ENCODE measurements at places on chromosomes 12 and 14.

DNA sequence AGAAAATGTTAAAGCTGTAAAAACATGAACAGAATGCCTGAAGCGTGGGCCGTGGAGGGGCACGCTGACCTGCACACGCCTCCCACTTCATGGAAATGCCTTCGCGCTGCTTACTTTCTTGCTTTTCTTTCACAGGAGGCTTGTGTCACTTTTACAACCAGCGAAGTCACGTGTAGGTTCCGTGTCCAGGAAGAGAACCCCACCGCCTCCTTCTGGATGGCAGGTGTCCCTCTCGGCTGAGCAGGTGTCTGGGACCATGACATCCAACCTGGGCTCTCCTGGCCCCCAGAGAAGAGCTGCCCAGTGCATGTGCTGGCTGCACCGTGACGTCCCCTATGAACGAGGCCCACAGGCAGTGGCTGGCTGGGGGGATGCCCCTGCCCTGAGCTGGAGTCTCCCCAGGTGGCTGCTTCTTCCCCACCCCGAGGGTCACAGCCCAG is 345.0 kb upstream of the SFSWAP start:
- DNase-seq: no peak

GRCh38 chr12:104280717-104281458 is 22.7 kb upstream of the EID3 start:
- no peak for DNase-seq

DNA sequence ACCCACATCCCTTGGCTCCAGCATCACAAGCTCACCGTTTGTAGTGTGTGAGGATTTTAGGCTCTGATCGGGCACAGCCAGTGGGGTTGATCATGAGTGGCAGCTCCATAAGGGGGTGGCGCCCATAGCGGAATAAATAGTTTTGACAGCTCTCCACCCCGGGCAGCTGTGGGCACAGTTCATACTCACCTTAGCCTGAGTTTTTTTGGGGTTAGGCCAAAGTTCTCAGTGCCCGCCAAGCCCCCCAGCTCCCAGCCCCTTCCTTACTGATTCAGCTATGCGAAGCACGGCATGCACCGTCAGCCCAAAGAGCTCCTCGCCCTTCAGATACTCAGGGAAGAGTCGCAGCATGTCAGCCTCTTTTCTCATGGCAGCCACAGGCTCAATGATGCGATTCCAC is 6.0 kb upstream of the PRKAG1 start:
- DNase-seq: no peak

DNA sequence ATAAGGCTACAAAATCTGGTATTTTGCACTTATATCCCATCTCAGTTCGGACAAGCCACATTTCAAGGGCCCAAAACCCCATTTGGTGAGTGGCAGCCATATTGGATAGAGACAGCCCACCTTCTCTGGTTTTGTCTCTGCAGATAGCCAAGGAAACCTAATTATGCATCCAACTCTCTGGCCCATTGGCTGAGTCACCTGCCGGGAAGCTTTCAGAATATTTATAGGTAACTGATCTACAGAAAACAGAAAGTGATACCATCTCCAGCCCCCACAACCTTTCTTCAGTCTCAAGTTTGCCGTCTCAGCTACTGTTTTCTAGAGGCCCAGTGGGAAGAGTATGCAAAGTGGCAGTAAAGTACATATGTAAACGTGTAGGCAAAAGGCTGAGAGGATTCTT is 33.7 kb upstream of the PPP1CC start:
- no peak for DNase-seq

GRCh38 chr12:93580682-93581081 is 8.2 kb downstream of the SOCS2 start:
- no peak for DNase-seq

DNA sequence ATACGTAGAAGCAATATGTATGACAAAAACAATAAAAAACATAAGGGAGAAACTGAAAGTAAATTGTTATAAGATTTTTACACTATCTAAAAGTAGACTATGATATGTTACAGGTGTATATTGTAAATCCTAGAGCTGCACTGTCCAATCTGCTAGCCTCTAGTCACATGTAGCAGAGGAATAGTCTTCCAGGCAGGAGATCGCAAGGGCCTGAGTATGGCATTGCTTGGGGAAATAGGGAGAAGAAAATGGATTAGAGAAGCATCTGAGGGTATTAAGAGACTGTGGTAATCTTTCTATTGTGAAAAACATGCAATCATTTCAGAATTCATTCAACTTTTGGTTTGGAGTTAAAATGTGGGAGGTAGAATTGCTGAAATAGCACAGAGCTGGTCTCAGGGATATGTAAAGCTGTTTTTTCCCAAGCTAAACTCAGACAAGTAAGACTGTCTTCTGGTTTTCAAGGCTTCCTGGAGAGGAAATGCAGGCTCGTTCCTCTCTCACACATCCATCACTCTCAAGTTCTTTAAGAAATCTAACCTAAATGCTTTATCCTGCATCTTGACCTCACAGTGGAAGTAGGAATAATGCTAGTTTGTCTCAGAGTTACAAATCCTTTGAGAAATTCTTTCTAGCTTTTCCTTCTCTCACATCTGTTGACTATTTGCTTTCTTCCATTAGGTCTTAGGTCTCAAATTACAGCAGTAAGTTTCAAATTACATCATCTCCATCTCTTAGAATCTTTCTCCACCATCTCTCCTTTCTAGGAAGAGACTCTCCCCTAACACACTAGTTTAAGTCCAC is 7.6 kb upstream of the CCDC184 start:
- DNase-seq: no peak

DNA sequence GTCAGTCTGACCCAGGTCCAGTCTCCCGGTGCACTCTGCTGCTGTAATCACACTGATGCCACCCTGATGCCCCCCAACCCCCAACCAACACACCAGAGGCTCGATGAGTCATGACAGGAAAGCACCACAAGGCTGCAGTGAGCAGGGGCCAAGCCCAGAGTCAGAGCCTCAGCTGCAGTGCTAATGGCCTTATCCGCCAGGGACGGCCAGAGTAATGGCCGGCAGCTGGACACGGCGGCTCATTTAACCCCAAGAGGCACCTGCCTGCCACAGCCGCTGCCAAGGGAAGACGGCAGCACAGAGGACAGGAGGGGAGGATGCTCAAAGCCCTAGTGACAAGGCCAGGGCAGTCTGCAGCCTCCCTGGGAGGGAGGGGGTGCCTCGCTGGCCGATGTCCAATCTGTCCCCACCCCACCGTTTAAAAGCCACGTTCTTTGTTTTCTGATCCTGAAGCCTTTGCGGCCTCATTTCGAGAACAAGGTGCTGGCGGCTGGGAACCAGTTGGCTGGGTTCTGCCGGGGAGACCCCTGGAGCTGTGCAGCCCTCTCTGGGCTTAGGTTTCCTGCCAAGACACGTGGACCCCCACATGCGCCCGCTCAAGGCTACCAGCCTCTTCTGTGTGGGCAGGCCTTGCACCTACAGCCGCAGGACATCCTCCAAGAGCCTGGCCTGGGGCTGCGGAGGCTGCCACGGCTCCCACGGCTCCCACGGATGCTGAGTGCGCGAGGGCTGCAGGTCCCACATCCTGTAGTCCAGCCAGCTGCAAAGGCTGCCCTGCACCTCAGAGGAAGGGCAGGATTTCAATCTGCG is 13.1 kb downstream of the CCDC85C start:
- DNase-seq: no peak

DNA sequence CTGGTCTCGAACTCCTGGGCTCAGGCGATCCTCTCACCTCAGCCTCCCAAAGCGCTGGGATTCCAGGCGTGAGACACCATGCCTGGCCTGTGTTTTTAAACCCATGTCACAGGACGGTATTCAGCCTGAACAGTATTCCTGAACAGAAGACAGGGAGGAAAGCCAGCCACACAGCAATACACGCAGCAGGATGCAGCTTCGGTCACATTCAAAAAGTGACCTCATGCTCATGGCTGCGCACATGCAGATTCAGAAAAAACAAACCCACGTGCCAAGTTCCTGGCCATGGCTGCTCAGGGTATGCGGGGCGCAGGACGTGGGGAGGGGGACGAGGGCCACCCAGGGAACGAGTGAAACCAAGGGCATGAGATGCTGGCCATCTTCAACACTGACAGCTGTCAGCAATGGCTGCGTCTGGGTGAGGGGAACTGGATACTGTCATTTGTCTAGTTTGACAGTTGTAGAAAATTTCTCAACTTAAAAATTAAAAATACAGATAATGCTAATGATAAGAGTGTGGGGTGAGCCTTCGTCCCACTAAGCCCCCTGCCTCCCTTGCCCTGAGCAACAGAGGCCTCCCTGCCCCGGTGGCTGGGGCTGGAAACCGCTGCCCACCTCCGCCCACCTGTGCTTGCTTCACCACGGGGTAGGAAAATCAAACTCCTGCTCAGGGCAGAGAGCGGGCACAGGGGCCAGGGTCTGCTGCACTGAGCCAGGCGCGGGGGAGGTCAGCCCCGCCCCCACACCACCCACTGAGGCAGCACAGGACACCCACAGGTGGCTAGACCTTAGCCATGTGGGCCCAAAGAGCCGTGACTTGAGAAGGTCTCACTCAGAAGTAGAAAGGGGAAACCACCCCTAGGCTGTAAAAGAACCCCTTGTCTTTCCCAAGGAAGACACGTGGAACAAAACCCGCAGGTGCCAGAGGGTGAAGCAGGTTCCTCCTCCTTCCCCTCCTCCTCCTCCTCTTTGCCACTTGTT is 84.2 kb downstream of the SCARB1 start:
- DNase-seq: no peak

DNA sequence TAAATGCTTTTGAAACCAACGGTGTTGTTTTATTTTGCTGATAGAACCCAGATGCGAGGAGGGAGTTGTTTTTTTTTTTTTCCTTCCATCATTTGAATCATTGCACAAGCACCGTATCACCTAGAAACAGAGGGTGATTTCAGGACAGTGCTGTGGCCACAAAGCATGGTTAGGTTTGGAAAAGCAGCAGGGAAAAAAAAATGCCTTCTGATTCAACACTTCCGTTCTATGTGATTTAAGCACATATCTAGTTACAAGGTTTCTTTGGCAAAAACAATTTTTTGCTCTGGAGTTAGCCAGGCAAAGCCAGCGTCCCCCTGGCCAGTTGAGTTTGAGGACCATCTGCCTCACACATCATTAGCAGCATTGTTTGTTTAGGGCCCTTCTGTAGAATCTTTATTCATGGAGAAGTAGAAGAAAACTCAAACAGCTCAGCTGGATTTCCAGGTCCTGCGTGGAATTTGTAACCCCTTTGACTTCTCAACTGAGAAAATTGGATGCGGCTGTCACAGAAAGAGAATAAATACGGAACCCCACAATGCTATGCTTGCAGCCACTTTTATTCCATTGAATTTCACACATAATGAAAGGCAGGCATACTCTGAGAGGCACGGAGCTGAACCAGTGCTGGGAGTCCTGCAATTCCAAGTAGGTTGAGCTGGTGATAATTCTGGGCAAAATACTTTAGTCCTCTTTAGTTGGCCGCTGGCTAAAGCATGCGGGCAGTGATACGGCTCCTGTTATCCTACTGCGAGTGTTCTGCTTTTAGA is 17.0 kb upstream of the WNT5B start:
- no peak for DNase-seq

GRCh38 chr14:64324461-64324860 is 30.3 kb upstream of the ESR2 start:
- no peak for DNase-seq

- no peak for DNase-seq
These were observed 125.7 kb upstream of the GRIP1 start for GRCh38 chr12:66804563-66804974.

DNA sequence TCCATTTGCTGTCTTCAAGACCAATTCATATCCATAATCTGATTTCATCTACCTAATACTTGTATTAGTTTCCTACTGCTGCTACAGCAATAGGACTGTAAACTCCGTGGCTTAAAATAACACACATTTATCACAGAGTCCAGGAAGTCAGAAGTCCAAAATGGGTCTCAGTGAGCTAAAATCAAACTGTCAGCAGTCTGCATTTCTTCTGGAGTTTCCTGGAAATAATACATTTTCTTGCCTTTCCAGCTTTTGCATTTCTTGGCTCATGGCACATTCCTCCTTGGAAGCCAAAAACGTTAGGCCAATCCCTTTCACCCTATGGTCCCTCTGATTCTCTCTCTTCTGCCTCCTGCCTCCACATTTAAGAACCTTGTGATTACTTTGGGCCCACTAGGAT is 239.8 kb downstream of the PRKD1 start:
- no peak for DNase-seq

DNA sequence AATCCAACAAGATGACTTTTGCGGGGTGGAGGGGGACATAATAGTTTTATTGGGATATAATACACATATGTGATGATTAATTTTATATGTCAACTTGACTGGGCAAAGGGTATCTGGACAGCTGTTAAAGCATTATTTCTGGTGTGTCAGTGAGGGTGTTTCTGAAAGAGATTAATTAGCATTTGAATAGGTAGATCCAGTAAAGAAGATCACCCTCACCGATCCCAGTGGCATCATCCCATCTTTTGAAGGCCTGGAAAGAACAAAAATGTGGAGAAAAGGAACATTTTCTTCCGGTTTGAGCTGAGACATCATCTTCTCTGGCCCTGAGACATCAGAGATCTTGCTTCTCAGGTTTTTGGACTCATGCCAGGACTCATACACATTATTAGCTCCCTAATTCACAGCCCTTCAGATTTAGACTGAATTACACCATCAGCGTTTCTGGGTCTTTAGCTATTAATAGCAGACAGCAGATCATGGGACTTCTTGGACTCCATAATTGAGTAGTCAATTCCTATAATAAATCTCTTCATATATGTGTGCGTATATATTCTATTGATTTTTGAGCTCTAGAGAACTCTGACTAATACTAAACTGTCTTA is 283.6 kb downstream of the PCNX1 start:
- no peak for DNase-seq

GRCh38 chr14:87896393-87897380 is 96.3 kb downstream of the GALC start:
- DNase-seq: no peak

DNA sequence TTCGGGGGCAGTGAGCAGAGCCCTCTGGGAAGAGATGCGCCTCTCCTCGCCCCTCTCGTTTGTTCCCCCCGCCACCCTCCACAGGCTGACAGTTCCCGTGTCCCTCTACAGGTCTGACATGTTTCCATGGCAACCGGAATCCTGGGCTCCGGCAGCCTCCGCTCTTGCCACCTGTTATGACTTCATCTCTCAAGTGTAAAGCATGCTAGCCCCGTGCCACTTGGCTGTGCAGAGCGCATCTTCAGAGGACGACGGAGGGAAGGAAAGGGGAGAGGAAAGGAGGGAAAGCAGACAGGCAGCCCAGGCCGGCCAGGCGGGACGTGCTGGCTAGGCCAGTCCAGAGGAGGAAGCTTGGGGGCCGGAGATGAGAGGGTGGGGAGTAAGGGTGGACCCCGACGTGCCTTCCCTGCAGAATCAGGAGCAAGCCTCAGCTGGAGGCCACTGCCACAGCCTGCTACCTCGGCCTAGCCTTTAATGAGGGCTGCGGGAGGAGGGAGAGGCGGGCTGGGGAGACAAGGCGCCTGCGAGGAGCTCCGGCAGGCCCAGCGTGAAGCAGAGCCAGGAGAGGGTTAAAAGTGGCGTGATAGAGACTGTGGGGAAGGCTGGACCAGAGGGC is 214.3 kb downstream of the DPF3 start:
- DNase-seq: no peak

GRCh38 chr12:104410786-104411185 is 46.0 kb upstream of the CHST11 start:
- DNase-seq: no peak
